ENCODE measurements at places on chromosomes 11 and 22.

DNA sequence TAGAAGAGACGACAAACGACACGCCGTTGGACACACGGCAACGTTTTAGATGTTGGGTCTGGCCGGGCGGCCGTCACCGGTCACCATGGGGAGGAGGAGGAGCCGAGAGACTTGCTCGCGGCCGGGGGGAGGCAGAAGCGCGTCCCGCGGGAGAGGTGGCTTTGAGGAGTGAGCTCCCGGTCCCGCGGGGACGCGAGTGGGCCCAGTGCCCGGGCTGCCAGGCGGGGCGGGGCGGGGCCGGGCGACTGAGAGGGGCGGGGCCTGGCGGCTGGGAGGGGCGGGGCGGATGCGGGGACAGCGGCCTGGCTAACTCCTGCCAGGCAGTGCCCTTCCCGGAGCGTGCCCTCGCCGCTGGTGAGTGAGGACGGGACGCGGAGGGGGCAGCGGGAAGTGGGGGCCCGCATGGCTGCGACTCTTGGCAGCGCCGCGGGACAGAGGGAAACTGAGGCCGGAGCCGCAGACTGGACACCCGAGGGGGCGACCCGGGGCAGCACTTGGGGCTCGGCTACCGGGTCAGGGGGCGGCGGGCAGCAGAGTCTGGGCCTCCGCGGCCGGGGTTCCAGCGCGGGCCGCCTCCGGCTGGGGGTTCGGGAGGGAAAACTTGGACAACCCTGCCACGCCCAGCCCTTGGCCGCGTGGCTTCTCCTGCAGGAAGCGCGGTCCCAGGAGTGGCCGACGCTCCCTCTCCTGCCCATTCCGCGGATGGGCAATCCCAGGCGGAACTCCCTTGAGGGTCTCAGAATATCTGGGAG lies at the start of gene TSPO:
TSPO (plus strand) TSS at position 309 of the 752 bp plus-strand sequence. CDS start 7,680 bp downstream, outside the sequence.
- peak; percentile 69 for DNase-seq

GRCh38 chr11:132895340-132895739 lies 637.0 kb downstream of the OPCML start:
- DNase-seq: no peak

DNA sequence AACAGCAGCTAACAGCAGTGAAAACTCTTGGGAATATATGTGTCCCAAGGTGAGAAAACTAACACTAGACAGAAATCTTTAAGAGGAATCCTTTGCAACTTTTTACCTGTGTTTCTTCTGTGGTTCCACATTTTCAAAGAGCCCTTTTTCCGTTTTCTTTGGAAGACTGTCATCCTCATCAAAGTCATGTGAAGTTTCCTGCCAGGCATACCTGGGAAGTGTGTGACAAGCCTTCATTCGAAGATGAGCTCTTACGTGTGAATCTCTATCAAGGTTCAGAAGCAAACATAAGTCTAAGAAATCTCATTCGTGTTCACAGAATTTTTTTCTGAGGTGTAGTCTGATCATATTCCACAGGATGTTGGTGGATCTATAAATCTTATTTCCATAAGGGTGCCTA lies 330.6 kb upstream of the MPPED2 start:
- DNase-seq: no peak

GRCh38 chr11:37942081-37942480 lies 1344.0 kb upstream of the RAG2 start:
- DNase-seq: no peak

DNA sequence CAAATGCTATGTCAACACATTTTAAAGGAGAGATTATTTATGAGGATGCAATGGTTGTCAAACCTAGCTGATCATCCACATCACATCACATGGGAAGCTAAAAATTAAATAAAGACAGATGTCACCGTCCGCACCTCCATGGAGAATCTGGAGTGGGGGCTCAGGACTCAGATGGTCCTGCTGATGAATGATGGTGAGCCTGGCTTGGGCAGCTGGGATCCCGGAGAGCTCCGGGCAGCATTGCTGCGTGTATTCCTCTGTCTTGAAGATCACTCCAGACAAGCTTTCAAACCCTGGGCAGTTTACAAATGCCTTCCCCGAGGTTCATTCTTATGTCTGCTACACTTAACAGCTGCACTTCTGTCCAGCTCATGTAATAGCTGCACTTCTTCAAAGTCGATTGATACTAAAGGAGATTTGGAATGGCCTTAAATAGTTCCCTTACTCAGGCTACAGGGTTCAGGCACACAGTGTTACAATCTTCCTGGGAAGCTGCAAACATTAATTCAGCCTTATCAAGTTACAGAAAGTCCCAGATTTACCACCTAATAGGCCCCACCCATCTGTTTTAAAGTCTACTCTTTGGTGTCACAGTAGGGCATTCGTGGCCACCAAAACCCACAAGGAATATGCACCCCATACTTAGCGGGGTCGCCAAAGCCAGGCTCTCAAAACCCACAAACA lies 34.7 kb upstream of the CSNK2A3 start:
- DNase-seq: no peak

DNA sequence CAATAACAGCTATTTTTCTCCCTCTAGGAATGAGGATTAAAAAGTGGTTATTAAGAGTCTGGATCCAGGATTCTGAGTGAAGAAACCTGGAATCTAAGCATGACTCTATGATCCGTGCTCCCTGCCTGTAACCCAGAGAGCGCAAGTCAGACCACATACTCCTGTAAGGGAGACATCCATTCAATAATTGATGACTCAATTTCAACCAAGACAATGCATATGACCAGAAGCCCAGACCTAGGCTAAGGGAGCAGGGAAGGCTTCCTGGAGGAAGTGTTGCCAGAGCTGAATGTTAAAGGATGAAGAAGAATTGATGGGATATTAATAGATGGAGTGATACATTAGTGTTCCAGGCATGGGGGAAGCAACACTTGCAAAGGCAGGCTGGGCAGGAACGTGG lies 13.8 kb upstream of the PAMR1 start:
- no peak for DNase-seq

DNA sequence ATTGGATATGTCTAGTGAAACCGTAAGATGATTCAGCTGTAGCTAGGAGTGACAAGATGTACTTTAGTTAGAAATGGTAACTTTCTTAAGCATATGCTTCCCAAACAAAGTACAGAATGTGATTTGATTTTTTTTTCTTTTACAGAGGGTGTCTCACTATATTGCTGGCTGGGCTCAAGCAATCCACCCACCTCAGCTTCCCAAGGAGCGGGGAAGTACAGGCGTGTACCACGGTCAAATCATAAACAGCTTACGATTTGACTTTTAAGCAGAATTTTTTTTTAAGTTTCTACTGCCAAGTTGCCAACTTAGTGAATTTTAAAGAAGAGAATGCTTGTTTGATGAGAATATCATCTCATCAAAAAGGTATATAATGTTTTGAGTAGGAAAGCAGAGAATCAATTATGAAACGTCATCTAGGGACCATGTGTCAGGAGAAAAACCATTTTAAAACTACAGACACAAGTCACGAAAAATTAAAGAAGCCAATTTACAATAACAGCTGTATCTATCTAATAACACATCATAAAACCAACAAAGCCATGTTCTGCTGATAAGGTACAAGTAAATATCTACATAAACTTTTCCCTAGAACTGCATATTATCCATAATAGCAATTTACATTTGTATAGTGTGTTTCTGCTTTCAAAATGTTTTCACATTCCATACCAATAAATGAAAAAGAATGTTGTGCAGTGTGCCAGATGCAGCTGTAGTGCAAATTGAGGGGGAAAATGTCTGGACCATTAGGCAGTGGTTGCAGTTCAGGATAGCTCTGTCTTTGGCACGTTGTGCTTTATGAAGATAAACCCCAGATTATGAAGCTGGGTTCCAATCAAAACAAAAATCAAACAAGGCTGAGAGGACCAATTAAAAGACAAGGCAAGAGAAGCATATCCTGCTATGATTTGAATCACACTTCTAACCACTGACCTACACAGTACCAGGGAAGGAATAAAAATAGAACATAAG lies 33.7 kb upstream of the USP47 start:
- no peak for DNase-seq

DNA sequence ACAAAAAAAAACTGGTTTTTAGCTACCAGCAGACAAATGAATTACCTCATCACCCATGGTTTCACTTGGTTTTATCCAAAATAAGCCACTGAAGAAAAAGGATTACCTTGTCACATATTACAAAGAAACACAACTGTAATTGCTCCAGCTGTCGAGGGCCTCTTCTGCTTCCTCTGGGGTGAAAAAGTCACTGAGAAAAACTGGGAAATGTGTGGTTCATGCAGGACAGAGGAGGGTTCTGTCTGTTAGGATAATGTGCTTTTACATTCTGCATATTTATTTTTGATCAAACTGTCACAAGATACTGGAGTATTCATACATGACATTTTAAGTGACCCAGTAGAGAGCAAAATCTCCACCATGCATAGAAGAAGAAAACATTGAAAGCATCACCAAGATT lies 211.7 kb downstream of the NAV2 start:
- no peak for DNase-seq

GRCh38 chr11:8610532-8611116 lies 16.6 kb upstream of the STK33 start:
- no peak for DNase-seq

- no peak for DNase-seq
Observed at GRCh38 chr11:120236169-120237107, 3.5 kb upstream of the POU2F3 start.

GRCh38 chr11:83720675-83721074 lies 434.5 kb upstream of the CCDC90B start:
- no peak for DNase-seq

DNA sequence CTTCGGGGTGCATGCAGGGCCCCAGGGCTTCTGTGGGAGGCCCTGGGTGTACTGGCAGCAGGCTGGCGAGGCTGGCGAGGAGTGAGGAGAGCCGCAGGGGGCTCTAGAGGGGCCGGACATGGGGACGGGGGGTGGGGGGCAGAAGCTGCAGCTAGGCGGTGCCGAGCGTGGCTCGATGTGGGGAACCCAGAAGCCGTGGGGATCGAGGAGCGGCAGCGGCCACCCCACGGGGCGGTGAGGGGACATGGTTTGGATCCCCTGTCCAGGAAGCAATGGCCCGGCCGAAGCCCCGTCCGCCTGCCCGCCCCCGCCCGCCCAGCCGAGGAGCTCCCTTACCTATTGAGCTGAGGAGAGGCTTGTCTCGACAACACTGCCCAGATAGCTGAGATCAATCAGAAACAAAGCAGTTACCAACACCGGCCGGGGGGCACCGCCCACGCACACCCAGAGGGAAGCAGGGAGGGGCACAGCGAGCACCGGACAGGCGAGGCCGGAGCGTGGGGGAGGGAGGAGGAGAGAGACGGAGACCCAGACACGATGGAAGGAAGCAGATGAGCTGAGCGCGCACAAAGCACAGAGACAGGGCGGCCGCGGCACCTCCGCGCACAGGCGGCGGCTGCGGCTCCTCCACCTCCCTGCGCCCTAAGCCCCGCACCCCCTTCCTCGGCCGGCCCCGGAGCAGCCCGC lies 38.7 kb downstream of the IGSF9B start:
- DNase-seq: no peak

- peak; percentile 77 for DNase-seq
Observed at GRCh38 chr11:72685560-72686480, 11.6 kb upstream of the PDE2A start.

DNA sequence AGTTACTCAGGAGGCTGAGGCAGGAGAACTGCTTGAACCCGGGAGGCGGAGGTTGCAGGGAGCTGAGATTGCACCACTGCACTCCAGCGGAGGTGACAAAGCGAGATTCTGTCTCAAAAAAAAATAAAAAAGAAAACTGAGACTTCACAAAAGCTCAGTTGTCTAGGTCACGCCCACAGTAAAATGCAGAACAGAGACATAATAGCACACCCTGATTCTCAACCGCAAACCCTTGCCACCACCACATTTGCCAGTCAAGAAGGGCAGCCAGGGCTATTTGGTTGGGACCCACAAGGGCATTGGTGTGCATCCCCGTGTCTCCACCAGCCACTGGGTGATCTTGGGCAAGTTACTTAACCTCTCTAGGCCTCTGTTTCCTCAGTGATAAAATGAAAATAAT lies 25.4 kb downstream of the CREB3L1 start:
- no peak for DNase-seq

DNA sequence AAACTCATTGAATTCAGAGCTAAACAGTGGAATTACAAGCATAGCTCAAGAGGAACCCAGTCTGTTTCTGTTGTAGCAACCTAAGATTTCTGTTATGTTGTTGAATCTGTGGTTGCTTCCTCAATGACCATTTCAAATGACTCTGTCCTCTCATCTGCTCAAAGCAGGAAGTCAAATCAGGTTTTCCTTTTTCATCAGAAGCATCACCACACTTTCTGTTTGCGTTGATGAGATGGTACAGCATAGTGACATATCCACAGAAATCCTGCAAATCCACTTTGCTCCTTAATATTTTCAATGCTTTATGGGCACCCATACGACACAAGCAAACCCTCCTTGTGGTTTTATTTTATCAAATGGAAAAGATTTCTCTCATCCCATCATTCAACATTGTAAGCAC lies 12.6 kb upstream of the UCP2 start:
- no peak for DNase-seq

- DNase-seq: no peak
Observed at GRCh38 chr11:68998390-68998911, 14.6 kb downstream of the MRGPRF start.

- no peak for DNase-seq
Observed at GRCh38 chr11:119052163-119052814, 4.7 kb downstream of the HYOU1 start.

- no peak for DNase-seq
Observed at GRCh38 chr11:118870396-118871343, 13.0 kb upstream of the CXCR5 start.

DNA sequence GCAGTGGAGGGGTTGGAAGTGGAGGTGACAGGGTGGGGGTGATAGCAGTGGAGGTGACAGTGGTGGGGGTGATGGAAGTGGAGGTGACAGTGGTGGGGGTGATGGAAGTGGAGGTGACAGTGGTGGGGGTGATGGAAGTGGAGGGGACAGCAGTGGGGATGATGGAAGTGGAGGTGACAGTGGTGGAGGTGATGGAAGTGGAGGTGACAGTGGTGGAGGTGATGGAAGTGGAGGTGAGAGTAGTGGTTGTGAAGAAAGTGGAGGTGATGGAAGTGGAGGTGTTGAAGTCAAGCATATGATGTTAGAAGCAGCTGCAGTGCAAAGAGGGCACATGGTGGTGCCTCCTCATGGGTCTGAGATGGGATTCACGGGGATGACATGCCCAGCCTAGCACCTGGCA lies 141.5 kb downstream of the CACNA1I start:
- DNase-seq: no peak

DNA sequence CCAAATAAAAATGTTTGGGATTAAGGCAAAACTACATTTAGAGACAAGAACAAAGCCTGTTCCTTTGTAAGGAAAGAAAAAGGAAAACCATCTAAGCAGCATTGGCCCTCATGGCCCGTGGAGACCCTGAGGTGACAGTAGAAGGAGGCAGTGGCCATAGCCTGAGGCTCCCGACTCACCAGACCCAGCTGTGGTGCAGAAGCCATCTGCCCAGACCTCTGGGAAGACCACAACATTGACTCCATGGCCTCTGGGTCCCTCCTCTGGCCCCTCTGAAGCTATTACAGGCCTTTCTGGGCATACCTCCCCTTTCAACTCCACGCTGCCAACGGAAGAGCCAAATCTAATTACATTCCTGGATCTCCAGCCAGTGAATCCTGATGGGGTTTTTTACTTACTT lies 6.4 kb downstream of the PRAME start:
- no peak for DNase-seq

DNA sequence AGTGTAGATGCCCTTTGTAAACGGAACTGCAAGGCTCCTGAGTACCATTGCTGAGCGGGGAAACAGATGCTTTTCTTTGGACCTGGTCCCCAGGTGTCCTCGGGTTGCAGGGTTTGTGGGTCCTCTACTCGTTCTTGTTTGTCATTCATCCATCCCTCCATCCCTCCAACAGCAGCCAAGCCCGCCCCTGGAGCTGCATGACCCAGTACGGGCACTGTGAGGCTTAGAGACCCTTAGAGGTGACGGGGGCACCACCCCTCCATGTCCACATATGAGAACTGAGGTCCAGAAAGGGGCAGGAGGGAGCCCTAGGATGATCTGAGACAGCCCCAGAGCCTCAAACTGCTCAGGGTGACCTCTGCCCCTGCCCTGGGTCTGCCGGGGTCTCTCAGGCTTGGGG lies 45.4 kb downstream of the WNT11 start:
- no peak for DNase-seq

All from activated naive CD4-positive, alpha-beta T cell treated with anti-CD3 and anti-CD28 coated beads, Interleukin-2, amount 50 U/mL, for 72 hours (primary cell).